ENCODE measurements at places on chromosomes 5 and 9.

DNA sequence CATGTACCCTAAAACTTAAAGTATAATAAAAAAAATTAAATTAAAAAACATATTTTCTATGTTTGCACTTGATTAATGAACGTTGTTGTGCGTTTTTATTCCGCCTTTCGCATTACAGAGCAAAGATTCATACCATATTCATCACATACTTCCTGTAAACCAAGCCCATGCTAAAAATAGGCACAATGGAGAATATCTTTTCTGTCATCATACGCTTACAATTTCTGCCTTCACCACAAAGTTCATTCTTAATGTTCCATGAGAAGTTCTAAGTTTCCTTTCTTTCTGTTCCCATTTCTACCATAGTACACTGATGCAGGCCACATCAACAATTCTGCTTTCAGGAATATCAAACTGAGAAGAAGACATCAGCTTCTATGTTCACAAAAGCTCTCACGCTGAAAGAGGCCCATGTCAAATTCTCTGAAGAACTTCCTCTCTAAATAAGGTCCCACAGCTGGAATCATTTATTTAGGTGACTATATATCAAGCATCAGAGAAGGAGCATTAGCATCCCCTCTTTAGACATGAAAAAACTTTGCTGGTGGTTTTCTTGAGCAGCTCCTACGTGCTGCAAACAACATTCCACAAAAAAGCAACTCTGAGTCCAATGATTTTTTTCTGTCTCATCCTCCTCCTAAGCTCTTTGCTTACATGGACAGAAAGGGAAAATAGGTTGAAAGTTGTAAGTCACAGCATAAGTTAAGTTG, 456.4 kb downstream of the CDH10 start:
- no peak for DNase-seq

GRCh38 chr9:121906074-121906870, 186.8 kb downstream of the TTLL11 start:
- DNase-seq = no peak

- DNase-seq = no peak
Measured at GRCh38 chr5:169071-169727, 22.1 kb upstream of the LRRC14B start.

GRCh38 chr9:135076143-135076875, 11.2 kb upstream of the OLFM1 start:
- no peak for DNase-seq

- no peak for DNase-seq
Measured at GRCh38 chr5:143775258-143775657, 36.7 kb upstream of the HMHB1 start.

DNA sequence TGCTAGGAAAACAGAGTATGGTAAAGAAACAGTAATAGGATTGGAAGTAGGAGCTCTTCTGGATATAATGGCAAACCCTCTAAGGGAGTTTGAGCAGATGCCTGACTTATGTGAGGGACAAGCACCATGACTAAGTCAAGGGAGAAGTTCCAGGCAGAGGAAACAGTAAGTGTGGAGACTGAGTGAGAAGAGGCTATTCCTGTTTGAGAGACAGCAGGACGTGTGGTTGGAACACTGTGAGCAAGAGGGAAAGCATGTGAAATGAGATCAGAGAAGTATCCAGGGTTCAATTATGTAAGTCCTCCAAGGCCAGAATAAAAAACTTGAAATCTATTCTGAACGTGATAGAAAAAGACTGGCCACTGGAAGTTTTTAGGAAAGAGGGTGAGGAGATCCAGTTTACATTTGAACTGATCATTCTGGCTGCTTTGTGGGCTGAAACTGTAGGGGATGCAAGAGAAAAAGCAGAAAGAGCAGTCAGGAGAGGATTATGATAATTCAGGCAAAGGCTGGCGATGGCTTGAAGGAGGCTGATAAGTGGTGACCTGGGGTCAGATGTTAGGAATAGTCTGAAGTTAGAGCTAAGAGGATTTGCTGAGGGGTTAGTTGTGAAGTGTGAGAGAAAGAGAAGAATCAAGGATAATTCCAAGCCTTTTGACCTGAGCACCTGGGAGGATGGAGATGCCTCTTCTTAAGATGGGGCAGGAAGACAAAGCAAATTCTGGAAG, 19.2 kb downstream of the DMAC1 start:
- no peak for DNase-seq

DNA sequence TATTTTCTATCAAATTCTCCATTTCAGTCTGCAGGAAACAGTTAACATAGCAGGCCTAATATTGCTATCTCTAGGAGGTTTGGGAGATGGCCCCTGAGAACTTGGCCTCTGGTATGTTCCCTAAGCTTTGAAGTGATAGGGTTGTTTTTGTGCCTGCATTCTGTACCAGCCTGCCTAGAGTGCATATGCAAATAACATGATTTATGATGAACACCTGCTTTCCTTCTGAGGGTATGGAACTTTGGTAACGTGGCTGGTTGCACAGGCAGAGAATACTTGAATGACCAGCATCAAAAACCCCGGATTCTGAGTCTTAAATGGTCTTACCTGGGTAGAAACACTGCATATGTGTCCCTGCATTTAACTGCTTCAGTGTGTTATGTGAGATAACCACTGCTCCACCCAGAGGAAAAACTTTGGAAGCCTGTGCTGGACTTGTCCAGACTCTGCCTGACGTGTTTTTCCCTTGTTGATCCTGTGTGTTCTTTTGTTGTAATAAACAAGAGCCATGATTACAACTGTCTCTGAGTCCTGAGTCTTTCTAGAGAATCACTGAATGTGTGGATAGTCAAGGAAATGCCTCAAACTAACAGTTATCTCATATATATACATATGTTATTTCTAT, 111.3 kb upstream of the ABCA1 start:
- no peak for DNase-seq

DNA sequence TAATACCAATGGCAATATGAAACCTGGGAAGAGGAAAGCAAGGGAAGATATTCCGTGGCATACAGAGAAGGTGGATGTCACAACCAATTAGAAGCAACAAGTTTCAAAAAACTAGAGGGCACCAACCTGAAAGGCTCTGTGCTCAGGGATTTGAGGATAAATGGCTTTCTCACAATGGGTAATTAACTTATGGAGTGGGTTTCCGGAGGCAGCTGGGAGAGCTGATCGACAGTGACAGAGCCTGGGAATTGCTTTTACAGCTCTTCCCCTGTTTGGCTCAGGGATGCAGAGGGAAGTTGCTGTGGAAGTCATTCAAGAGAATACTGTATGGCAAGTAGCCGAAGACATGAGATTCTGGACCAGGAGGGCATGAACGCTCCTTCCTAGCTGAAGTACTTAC, 237.0 kb downstream of the KIF4B start:
- DNase-seq = no peak

GRCh38 chr5:54093081-54093492, 217.3 kb downstream of the ARL15 start:
- no peak for DNase-seq

DNA sequence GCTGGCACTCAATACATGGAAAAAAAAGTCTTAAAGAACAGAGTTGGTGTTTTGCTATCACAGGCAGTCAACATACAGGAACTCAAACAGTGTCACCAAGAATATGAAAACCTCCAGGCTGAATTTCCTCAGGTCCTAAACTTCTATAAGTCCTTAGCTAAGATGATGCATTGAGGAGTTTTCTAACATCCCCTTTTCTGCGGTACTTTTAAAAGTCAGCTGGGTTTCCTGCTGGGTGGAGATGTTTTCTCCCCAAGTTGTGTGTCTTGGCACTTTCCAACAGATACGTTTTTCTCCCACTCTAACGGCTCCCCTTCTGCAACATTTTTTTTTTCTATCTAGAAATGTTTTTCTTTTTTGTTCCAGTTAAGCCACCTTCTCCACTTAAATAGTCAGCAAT, 244.8 kb upstream of the HAPLN1 start:
- DNase-seq = no peak

DNA sequence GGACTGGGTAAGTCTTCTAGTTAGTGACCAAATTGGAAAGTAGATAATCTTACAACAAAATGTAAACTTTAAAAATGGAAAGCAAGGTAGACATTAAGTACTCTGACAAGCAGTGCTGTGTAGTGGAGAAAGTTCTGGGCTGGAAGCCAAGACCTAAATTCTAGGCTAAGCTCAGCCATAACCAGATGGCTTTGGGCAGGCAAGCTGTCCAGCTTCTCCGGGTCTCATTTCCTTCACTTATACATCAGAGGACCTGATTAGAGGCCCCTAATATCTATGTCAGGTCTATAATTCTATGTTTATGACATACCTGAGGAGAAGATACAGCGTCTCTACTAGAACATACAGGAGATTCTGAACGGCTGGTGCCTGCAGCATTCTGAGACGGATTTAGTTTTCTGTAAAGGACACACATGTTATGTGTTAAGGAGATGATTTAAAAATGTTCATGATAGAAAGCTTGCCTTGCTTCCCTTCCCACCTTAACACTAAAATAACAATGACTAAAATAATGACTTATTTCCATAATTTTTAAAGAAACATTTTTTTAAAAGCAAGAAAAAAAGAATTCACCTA, 61.2 kb downstream of the ELL2 start:
- DNase-seq = no peak

DNA sequence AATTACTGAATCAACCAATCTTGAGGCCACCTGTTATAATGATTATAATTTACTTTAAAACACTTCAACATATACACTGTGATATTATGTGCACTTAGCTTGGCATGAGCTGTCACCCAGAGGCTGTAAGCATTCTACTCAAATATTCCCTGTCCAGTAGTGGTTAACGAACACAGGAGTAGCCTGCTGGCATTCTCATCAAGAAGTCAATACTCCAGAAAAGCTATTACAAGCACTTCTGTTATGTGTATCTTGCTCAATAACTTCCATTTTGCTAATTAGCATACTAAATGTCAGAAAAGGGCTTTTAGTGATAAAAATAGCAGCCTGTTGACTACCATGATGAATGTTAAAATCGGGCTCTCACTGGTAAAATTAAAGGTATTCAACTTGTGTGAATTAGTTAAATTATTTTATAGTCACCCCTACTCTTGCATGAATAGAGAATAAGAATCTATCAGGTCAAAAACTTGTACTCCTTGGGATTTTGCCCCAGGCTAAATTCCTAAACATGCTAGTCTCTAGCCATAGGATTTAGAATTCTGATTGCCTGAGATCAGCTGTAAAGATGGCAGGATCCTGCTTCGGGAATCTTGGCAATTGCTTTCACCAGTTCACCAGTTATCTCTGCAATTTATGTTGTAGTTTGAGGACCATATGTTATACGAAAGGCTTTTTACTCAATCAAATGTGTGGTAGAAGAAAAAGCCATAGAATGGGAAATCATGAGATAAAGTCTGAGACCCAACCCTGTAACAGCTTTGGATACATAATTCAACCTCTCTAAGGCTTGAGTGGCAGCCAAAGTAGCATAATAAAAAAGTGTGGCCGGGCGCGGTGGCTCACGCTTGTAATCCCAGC, 43.4 kb upstream of the PAM start:
- no peak for DNase-seq

DNA sequence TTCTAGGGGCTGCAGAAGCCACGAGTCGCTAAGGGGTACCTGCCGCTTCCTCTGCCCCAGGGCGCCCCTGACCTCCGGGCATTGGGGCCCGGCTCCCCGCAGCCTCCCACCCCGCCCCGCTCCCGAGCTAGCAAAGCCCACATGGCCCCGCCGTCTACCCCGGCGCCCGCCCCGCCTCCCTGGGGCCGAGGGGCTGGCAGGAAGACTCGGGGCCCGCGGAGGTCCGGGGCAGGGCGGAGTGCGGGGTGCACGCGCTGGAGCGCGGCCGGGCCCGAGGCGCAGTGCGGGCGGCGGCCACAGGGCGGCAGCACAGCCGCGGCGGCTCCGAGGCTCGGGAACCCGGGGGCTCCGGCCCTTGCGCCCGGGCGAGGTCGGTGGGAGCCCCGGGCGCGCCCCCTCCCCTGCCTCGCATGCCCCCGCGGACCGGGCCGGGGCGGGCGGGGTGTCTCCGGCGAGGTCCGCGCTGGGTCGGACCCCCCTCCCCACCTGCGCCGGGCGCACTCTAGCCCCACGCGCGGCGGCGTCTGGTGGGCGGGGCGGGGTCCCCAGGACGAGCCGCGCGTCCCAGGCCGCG, 6.7 kb downstream of the NRARP start:
- peak; percentile 46 for DNase-seq

DNA sequence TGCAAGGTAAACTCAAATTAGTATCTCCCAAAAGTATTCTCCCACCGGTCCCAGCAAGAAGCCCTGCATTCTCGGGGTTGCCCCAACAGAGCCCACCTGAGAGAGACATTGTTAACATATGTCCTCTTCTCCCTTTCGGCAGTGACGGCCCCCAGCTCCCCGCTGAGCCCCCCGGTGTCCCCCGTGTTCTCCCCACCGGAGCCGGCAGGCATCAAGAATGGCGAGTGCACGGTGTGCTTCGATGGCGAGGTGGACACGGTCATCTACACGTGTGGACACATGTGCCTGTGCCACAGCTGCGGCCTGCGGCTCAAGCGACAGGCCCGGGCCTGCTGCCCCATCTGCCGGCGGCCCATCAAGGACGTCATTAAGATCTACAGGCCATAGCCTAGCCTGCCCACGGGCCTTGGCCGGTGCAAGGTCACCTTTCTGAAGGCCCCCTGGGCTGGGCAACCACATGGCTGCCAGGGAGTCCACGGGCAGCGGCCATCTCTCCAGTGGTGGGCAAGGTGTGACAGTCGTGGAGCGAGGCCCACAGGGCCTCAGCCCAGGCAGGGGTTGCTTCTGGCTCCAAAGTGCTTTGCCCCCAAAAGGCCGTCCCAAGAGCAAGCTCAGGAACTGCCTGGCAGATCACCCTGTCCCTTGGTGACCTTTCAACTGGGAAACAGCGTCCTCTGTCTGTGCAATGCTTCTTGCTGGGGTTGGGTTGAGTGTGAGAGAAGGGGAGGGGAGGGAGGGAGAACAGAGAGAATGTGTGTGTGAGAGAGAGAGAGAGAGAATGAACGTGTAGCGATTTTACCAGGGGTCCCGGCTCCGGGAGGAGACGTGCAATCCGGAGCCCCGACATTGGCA, 45.7 kb downstream of the NEURL1B start:
- no peak for DNase-seq

- no peak for DNase-seq
Measured at GRCh38 chr5:126624534-126624933, 23.8 kb downstream of the PHAX start.

DNA sequence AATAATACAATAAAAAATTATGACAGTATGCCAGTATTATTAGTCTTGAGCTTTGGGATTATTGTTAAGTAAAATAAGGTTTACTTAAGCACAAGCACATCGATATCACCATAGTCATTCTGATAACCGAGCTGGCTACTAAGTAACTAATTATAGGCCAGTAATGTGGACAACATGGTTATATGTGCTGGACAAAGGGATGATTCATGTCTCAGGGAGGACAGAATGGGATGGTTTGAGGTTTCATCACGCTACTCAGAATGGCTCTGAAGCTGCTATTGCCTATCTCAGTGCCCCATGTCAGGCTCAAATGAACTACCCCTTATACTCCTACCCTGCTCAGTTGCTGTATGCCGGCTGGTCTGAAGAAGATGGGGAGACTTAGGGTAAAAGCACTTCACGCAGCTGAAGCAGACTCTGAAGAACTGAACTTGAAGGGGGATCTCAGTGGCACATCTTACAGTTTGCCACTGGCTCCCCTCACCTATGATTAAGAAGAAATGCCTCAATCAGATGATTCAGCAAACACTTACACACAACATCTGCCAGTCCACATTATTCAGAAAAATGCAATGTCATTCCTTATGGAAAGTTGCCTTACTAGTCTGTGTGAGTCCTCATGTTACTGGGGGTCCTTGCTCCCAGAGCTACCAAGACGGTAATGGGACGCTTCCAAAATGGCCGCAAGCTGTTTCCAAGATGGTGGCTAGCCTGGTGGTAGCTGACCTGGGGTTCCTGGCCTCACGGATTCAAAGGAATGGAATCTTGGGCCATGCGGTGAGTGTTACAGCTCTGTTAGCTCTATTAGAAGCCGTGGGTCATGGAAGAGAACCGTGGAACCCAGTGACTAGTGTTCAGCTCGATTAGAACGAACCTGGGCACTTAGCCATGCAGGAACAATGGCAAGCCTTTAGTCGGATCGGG, 1098.6 kb downstream of the TAF11L14 start:
- DNase-seq = no peak
